ENCODE measurements at places on chromosomes 4 and X. TPM values are rescaled to one million over a fixed set of nuclear protein-coding genes. Genes with fewer than 3 reads are reported as not detected.

Gene ATG4A
- total RNA-seq, result 11.9 TPM

Gene NXF2
- not detected for total RNA-seq

Gene PCDH18
- 0.03 TPM for total RNA-seq

Gene SPANXB1
- not detected for total RNA-seq

GRCh38 chr4:99652596-99653436, 4.8 kb downstream of the C4orf54 start:
- no peak for DNase-seq

DNA sequence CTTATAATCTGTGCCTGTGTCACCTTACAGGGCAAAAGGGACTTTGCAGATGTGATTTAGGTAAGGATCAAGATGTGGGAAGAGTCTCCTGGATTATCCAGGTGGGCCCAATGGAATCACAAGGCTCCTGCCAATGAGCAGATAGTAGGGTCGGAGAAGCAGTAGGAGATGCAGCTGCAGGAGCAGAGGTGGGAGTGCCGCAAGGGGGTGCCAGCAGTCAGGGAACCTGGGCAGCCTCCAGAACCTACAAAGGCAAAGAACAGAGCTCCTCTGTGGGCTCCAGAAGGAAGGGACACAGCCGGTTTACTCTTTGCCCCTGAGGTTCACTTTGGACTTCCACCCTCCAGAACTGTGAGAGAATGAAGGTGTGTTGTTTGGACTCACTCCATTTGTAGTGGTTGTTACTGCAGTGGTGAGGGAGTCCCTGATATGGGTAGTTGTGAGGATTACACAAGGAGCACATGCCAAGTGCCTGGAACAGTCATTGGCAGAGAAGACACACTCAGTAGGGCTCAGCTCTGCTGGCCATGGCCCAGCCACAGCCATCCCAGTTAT, 318.5 kb downstream of the EVC2 start:
- DNase-seq, result no peak

DNA sequence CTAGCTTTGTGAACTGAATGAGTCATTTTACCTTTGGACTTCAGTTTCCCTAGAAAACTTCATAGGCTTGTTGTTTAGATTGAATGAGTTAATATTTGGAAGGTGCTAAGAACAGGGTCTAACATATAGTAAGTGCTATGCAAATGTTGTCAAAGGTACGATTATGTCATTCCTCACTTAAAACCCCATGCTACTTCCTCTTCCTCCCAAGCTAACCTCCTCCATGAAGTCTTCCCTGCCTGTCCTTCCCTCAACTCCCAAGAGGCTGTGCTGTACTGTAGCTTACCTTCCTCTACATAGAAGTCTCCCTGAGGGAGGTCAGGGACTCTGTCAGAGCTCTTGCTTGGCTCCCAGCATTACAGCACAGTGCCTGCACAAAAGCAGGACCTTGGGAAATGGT, 103.4 kb upstream of the PJA1 start:
- no peak for DNase-seq

Gene FAM9C
- not detected for total RNA-seq

Gene RNF128
- total RNA-seq, result not detected

DNA sequence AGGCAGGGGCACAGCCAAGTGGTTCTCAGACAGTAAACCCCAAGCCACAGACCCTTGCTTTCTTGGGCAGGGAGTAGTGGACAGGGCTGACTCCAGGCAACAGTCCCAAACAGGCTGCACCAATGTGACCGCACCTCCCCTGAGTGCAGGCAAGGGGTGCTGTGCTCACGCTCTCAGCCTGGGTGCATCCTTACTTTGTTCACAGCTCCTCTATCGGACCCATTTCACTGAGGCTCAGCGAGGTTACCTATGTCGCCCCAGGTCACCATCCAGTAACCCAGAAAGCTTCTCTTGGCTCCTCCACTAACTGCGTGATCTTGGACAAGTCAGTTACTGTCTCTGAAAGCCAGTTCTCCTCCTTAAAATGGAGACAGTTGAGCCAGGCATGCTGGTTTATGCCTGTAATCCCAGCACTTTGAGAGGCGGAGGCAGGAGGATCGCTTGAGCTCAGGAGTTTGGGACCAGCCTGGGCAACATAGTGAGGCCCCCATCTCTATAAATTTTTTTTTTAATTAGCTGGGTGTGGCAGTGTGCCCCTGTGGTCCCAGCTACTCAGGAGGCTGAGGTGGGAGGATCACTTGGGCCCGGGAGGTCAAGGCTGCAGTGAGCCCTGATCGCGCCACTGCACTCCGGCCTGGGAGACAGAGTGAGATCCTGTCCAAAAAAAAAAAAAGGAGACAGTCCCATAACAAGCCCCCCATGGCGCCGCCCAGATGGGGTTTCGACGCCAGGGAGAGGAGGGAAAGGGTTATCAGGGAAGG, 823 bp upstream of the MAN2B2 start:
- DNase-seq, result no peak

DNA sequence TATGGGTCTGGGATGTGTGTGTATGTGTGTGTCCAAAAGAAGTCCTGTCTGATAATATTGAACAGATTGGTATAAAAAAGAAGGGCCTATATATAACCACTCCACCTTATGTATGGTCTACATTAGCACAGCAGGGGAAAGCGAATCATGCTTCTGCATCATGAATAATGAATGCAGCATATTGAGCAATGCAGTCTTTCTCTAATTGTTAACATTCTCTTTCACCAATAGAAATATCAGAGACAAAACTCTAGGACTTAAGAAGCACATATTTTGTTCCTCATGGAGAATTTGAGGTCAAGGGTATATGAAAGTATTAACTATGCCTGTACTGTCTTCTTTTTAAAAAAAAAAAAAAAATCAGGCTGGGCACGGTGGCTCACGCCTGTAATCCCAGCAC, 264.3 kb upstream of the NOCT start:
- DNase-seq, result no peak

GRCh38 chr4:141416677-141417363, 196.1 kb downstream of the ZNF330 start:
- no peak for DNase-seq

Gene STOX2
- not detected for total RNA-seq

- no peak for DNase-seq
Observed at GRCh38 chr4:141933978-141934377, 297.6 kb downstream of the IL15 start.

Gene GABRE
- total RNA-seq, result 0.08 TPM

Gene CTSO
- 1.3 TPM for total RNA-seq

- DNase-seq, result no peak
Observed at GRCh38 chrX:137915466-137915865, 349.5 kb downstream of the ZIC3 start.

- DNase-seq, result no peak
Observed at GRCh38 chr4:135050086-135050717, 848.6 kb upstream of the PABPC4L start.

Gene SPANXN3
- total RNA-seq, result not detected

Gene PNMA3
- total RNA-seq, result 0.95 TPM

- no peak for DNase-seq
Observed at GRCh38 chrX:118928151-118928550, 46.3 kb upstream of the LONRF3 start.

GRCh38 chrX:103503853-103504207, 15.5 kb downstream of the RAB40A start:
- DNase-seq, result no peak

DNA sequence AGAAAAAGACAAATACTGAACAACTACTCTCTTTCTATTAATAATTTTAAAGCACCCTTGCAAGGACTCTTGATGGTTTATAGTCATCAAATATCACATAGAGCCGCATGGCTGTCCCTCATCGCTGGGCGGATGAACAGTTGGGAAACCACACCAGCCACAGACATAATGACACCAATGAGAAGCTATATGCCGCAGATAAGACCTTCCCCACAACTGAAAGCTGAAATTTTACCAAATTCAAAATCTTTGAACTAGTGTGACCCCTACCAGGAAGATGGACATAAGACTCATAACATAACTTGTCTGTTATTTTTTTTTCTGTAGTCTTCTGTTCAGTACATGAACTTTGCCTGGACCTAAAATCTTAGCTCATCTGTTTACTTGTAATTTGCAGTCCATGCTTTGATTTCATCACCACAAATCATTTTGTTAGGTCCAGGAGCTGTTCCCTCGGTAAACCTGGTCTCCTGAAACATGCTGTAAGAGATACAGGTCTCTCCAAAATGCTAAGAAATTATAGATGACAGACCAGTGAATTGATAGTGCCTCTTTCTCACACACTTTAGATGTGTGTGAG, 157.3 kb upstream of the RAPGEF2 start:
- no peak for DNase-seq

GRCh38 chr4:17475481-17475880, 36.4 kb downstream of the QDPR start:
- DNase-seq, result no peak

Gene GAGE12D
- not detected for total RNA-seq

- DNase-seq, result no peak
Observed at GRCh38 chr4:109994415-109994827, 81.7 kb downstream of the EGF start.

Gene LRCH2
- total RNA-seq, result 0.03 TPM

DNA sequence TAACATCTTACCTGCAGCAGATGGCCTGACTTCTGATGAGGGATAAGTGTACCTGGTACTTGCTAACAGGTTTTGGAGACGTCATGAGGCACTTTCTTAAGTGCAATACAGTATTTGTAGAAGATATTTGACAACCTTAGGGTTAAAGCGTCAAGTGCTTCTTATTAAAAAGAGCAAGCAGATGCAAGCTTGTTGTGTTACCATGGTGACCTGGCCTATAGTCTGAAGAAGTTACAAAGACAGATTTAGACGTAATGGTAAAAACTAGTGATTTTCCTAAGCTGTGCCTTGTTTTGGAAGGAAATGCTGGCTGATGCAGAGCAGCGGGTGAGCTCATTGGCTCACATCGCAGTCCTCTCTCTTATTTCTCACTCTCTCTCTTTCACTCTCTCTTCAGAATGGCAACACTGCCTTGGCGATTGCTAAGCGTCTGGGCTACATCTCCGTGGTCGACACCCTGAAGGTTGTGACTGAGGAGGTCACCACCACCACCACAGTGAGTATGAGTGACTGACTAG, 243.6 kb downstream of the ANK2 start:
- DNase-seq, result no peak

Gene SHROOM4
- not detected for total RNA-seq

DNA sequence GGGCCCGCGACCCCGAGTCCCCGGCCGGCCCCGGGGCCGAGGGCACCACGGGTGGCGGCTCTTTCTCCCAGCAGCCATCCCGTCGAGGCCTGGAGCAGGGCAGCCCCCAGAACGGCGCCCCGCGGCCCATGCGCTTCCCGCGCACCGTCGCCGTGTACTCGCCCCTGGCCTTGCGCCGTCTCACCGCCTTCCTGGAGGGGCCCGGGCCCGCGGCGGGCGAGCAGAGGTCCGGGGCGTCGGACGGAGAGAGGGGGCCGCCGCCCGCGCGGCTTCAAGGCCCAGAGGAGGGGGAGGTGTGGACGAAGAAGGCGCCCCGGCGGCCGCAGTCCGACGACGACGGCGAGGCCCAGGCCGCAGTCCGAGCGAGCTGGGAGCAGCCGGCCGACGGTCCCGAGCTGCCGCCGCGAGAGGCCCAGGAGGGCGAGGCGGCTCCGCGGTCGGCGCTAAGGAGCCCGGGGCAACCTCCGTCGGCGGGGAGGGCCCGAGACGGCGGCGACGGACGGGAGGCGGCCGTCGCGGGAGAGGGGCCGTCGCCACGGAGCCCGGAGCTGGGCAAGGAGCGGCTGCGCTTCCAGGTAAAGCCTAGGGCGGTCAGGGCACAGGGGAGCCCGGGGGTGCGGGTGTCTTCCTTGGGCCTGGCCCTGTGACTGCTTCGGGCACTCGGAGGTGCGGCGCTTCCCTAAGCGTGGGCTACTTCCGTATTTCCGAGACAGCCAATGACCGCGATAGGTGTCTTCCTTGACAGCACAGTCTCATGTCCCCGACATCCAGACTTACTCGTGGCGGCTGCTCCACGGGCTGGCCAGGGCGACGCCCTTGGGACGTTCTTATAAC, 845 bp downstream of the ZAR1 start:
- no peak for DNase-seq

DNA sequence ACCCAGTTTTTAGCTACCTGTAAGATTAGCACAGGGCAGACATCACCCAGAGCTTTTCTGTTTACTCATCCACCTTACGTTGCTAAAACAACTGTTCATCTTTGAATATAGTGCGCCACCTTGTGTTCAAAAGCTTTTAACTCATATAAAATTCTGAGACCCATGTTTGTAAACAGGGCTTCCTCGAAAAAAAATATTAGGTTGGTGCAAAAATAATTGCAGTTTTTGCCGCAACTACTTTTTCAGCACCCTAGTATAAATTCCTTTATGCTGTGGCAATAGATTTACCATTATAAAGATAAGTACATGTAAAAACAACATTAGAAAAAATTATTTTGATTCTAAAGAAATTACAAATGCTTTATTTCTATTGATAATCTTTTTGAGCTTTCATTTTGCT, 147.9 kb downstream of the LRBA start:
- DNase-seq, result no peak

DNA sequence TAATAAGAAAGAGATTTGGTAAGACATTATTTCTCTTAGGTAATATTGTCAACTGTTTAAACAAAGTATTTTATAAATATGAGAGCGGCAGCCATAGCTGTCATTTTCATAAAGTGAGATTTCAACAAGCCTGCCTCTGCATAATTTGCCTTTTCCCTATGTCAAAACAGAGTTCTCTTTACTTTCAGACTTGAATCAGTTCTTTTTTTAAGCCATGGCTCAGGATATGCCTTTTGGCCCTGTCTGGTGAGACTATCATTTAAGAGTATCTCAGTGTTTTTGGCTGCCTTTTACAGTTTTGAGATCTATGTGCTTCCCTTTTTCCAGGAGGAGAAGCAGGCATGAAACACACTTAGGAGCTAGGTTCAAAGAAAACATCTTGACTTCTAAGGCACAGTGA, 7.5 kb upstream of the GUCY1A1 start:
- no peak for DNase-seq

DNA sequence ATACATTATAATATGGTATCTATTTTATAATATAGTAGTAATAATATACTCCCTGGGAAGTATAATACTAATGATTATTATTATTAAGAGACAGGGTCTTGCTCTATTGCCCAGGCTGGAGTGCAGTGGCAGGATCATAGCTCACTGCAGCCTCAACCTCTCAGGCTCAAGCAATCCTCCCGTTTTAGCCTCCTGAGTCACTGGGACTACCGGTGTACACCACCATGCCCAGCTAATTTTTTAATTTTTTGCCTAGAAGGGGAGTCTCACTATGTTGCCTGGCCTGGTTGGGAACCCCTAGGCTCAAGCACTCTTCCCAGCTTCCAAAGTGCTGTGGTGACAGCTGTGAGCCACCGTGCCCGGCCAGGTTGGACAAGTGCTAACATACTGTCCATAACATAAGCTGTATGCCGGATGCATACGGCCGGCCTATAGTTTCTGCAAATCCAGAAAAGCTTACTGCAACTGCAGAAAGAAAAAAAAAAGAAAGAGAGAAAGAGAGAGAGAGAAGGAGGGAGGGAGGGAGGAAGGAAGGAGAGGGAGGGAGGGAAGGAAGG, 94.2 kb upstream of the PPP2R3B start:
- no peak for DNase-seq

Gene TRMT10A
- total RNA-seq, result 5.6 TPM

All from activated T-cell treated with anti-CD3 and anti-CD28 coated beads, Interleukin-2, amount 50 U/mL, for 4 hours (primary cell).